M059J (cell line): ENCODE measurements at places on chromosomes 7 and 10. TPM values are rescaled to one million over a fixed set of nuclear protein-coding genes. Genes with fewer than 3 reads are reported as not detected.

GRCh38 chr7:19869979-19870378, 96.6 kb upstream of the TMEM196 start:
- no peak for DNase-seq

DNA sequence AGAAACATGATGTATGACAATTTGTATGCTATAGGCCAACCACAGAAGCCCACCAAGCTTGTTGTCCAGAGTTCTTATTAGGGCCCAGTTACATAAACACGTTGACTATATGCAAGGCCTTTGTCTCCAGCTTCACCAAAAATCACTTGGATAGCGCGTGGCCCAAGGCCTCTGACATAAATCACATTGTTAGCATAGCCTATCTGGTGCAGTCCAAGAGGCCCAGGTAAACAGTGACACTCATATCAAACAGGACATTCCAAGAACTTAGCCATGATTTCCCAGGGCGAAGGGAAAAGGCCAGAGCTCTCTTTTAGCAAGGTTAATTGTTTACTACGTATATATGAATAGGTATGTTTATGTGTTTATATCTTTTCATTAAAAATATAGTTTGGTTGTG, 337.2 kb upstream of the CELF2 start:
- DNase-seq, result no peak

- DNase-seq, result peak; percentile 2
Observed at GRCh38 chr10:20596911-20597310, 300.2 kb downstream of the NEBL start.

DNA sequence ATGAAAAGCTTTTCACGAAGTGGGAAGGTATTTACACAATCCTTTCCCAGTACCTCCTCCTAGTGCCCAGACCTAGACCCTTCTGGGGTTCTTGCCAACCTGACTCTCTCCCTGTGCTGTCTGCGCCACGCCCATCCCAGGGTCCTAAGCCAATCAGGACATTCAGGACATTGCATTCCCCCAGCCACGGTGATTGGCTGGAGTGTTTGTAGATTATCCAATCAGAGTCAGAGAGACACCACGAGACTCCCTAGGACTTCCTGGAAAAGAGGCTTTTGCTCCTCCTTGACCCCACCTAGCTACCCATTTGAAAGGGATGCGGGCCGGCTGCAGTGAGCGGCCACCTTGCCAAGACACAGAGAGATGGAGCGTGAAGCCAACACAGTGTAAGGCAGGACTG, 3.5 kb upstream of the GDF2 start:
- peak; percentile 51 for DNase-seq

GRCh38 chr10:12902135-12902572, 99.4 kb downstream of the CCDC3 start:
- DNase-seq, result peak; percentile 35

DNA sequence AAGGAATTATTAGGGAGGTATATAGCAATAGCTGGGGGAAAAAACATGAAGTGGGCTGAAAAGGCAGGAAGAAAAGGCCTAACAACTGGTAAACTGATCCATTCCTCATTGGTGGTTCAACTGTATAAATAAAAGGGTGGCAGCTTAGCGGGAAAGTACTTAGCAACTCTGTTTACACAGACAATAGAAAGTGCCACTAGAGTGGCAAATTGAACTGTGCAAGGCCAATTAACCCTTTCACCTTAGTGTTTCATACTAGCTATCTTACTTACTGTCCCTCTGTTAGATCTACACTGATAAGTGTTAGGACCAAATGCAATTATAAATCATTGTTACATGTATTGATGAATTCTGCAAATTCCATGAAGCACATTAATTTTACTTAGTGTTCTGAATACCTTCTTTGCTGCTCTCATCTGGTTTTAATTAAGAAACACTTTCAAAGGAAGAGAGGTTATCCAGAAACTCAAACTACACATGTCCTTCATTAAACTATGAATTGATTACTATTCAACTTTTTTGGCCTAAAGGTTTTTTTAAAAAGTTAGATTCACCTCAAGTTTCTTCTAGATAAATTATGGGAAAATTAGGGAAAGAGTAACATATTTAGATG, 28.0 kb downstream of the DNAJC1 start:
- DNase-seq, result peak; percentile 3

GRCh38 chr7:56097700-56098099, 4.9 kb upstream of the PHKG1 start:
- DNase-seq, result peak; percentile 81

- DNase-seq, result no peak
Observed at GRCh38 chr7:139658908-139659675, 118.7 kb downstream of the HIPK2 start.

The LIPM gene
- not detected in 2 replicates for total RNA-seq

The TMEM213 gene
- not detected in 2 replicates for total RNA-seq

The LEP gene
- not detected in 2 replicates for total RNA-seq
